ENCODE measurements at places on chromosomes 2 and 18.

DNA sequence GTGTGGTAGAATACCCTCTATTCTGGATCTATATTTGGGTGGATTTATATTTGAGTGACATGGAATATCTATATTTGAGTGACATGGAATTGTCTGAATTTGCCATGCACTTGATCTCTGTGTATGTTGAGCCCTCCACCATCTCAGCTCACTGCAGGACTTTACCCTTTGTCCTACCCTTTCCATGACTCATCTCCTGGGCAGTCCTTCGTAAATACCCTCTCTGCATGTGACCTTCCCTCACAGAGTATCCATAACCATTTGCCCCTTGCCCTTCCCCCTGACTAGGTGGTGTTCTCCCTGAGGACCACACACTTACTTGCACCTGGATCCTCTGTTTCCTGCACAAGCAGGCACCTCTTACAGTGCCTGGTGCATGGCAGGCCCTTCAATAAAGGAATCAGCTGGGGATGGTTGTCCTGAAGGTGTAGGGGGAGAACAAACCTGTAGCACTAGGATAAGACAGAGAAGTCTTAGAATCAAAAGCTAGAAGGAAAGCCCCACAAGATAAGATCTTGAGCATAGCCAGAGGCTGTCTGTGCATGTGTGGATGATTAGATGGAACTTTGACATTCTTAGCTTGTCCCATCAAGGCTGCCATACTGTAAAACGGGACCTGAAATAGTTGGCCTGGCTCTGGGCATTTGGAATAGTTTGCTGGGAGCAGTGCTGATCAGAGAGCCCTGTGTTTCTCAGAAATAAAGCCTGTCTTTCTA lies 230.4 kb downstream of the FHOD3 start:
- no peak for DNase-seq

GRCh38 chr2:19857100-19857499 lies 44.7 kb downstream of the TTC32 start:
- DNase-seq: no peak

DNA sequence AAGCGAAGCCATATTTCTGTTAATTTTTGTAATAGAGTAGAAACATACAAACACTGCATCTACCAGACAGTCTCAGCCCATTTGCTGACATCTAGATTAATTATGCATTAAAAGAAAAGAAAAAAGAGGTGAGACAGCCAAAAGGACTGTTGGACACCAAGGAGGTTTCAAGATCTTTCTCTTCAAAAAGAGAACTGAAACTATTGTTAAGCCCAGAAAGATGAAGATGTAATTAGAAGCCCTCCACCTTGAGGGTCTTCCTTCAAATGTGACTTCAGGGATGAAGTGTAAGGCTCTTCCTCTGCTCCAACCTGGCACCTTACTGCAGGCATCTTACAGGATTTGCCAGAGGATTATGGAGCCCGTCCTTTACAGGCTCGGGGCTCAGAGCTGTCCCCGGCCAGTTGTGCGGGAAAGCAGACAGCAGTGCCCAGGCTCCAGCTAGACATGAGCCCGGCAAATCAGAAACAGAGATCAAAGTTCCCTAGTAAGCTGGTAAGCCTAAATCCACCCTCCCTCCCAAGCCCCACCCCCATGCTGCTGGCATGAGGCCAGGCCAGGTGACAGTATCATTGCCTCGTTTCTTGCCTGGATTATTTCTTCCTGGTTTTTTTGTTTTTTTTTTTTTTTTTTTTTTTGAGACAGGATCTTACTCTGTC lies 38.9 kb downstream of the ADI1 start:
- no peak for DNase-seq

DNA sequence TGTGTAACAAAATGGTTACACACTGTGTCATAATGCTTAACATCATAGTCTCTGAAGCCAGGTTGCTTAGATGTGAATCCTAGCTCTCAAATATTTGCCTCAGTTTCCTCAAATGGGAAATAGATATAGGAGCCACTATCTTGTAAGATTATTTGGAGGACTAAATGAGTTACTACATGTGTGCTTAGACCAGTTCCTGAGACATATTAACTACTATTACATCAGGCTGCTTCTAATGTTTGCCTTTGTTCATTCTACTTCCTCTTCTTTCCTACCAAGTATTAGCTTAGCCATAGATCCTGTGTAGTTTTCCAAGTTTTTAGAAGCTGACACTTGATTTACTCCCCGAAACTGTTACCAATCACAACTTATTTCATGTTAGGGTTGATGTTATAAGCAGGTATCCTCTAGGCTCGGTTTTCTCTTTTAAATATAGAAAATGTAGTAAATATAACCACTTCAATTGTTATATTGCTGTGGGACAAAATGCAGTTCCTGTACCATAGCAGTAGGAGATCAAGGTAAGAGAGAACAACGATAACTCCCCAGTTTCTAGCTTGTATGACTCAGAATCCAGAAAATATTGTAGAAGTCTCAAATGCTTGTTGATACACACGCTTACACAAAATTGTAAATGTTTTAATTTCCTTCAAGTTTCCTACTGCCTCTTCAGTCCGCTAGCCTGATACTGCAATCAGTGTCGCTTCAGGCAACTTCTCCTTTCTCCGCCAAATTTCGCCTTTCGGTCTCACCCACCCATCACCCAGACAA lies 751 bp upstream of the DNAJC10 start:
- no peak for DNase-seq

GRCh38 chr18:44732599-44732998 lies 51.9 kb downstream of the SETBP1 start:
- no peak for DNase-seq

DNA sequence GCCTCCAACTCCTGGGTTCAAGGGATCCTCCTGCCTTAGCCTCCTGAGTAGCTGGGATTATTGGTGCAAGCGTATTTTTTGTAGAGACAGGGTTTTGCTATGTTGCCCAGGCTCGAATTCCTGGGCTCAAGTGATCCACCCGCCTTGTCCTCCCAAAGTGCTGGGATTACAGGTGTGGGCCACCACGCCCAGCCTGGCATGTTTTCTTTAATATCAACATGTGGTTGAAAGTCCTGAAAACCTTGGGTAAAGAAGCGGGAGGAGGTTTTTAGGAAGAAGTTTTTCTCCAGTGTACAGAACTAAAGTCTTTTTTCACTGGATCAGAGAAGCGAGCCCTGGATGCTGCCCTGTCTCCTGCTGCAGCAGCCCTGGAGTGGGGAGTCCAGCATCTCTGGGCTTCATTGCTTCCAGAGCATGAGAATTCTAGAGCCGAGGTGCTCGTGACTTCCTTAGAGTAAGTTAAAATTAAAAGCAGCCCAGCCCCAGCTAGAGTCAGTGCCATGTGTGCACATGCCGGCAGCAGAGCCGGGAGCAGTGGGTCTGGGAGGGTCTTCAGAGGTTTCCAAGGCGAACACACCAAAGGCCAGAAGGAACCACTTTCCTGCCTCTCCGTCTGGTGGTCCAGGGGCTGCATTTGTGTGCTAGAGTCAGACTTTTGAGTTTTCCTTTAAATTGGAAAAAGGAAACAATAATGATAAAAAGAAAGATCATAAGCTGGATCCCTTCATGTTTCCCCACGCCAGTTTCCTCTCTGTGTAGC lies 31.2 kb downstream of the ITGB1BP1 start:
- no peak for DNase-seq

DNA sequence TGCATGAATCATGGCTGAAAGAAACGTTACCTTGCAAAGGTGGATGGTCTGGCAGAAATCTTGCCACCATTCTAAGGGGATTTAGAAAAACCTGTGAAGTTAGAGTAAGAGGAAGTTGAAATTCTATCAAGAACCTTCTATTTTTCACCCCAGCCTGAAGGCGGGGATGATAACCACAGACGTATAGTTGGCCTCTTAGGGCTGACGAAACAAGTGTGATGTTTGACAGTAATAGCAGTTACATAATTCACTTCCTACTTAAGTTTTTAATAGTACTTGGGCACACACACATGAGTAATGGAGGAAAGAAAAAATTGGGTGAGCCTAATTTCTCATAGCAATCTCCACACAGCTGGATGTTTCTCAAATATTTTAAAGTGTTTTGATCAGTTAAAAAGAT lies 336.6 kb upstream of the SALL3 start:
- DNase-seq: no peak

- no peak for DNase-seq
Measured at GRCh38 chr2:64711252-64711800, 57.6 kb upstream of the SERTAD2 start.

GRCh38 chr18:3675994-3676393 lies 226.0 kb downstream of the TGIF1 start:
- no peak for DNase-seq

GRCh38 chr2:24247164-24247563 lies 72.3 kb downstream of the FAM228A start:
- no peak for DNase-seq

GRCh38 chr2:14306268-14306861 lies 326.2 kb upstream of the LRATD1 start:
- DNase-seq: no peak

DNA sequence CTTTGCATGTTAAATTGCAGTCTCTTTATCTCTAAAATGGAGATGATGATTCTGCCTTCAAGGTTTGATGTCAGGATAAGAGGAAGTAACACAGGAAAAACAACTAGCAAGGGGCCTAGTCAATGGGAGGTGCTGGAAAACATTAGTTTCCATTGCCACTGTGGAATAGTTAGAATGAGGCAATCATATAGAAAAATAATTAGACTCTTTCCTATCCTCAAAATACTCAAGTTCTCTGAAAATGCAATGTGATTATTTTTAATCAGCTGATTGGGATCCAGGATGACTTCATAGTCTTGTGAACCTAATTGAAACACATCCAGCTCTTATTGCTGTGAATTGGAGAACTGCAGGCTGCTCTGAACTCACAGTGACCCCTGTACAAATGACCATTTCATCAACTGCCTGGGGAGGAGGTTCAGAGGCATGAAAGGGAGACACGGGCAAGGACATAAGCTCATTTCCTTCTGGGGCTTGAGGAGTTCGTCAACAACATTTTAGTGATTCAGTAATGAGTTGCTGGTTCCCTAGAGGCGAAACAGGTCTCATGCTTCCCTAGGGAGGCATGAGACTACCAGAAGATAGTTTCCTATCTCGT lies 422.5 kb downstream of the LPIN1 start:
- no peak for DNase-seq

GRCh38 chr2:127079358-127079920 lies 27.5 kb downstream of the BIN1 start:
- no peak for DNase-seq

- DNase-seq: no peak
Measured at GRCh38 chr2:218407717-218408116, 8.0 kb downstream of the CTDSP1 start.

DNA sequence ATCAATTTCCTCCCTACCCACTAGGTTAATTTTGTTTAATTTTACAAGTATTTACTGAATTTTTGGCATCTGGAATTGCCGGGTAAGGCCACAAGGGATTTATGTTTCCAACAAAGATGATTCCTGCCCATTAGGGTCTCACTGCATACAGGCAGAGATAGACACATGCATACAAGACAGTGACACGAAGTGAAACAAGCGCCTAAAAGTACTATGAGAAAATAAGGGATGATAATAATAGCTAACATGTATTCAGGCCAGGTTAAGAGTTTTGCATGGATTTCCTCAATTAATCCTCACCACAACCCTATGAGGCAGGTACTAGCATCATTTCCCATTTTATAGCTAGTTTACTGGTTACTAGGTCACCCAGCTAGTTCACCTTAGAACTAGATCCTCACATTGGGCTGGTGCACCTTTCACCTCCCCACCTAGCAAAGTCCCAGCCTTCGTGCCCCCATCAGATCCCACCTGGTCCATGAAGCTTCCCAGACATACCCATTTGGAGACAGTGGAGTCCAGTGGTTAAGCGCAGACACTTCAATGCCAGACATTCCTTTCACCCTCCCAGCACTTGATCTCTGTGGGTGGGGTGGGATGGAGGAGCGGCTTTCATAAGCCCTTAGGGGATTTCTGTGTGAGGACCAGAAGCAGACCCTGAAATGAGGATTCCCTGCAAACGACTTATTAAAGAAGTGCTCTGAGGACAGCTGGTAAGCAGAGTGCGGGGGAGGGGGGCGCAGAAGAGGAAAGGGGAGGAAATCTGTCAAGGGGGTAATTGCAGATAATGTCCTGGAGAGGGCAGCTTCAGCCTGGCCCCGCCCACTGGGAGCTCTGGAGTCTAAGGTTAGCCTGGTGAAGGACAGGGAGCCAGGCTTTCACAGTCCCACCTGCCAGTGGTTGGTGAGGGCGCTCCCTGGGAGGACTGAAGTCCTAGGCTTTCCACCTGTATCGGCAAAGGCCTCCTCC lies 5.8 kb upstream of the DGUOK start:
- DNase-seq: no peak

- DNase-seq: no peak
Measured at GRCh38 chr2:235521844-235522243, 28.0 kb downstream of the AGAP1 start.

DNA sequence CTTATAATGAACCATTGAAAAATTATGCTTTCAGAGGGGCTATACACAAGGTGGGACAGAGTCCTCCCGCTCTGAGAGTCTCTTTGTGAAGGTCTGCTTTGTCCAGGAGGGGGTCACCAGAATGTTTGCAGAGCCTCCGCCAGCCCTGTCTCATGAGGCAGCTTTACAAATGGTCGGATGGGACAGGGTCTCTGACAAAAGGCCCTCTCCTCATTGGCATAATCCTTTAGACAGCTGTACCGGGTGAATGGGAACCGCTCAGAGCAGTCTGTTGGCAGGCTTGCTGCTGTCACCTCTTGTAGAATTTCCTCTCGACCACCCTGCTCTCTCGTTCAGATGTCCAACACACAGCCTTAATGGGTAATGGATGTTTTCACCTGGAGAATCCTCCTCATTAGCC lies 40.2 kb upstream of the TGIF1 start:
- DNase-seq: no peak

- no peak for DNase-seq
Measured at GRCh38 chr2:159091976-159092375, 123.5 kb downstream of the TANC1 start.

GRCh38 chr2:235611756-235612155 lies 117.9 kb downstream of the AGAP1 start:
- no peak for DNase-seq

DNA sequence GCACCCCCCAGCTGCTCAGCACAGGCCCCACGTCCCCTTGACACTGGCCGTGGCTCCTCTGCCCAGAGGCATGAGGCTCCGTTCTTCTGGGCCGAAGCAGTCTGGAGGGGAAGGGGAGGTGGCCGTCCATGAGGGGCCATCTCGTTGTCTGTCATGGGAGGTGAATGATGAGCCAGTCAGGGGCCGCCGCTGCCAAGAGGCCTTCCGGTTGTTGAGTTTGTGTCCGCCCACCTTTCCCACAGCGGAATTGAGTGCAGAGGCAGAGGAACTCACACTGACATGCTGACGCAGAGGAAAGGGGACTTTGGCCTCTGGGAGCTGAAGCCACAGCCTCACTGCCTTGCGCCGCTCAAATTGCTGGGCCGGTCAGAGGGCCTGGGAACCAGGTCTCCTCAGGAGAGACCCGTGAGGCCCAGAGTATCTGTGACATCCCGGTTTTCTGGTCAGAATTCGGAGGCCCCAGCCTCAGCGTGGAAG lies 268.4 kb downstream of the ATAD2B start:
- DNase-seq: no peak

DNA sequence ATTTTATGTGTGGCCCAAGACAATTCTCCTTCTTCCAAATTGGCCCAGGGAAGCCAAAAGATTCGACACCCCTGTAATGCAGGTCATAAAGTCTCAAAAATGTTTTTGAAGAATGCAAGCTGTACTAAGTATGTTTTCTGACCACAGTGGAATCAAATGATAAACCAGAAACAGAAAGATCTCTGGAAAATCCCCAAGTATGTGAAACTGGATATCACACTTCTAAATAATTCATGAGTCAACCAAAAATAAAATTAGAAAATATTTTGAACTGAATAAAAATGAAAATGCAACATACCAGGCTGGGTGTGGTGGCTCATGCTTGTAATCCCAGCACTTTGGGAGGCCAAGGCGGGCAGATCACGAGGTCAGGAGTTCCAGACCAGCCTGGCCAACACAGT lies 34.1 kb upstream of the UBE2F start:
- no peak for DNase-seq

GRCh38 chr2:62808554-62808953 lies 103.0 kb downstream of the EHBP1 start:
- no peak for DNase-seq
